Fibroblast of skin of right biceps (primary cell): ENCODE measurements at places on chromosomes 1 and 21.

DNA sequence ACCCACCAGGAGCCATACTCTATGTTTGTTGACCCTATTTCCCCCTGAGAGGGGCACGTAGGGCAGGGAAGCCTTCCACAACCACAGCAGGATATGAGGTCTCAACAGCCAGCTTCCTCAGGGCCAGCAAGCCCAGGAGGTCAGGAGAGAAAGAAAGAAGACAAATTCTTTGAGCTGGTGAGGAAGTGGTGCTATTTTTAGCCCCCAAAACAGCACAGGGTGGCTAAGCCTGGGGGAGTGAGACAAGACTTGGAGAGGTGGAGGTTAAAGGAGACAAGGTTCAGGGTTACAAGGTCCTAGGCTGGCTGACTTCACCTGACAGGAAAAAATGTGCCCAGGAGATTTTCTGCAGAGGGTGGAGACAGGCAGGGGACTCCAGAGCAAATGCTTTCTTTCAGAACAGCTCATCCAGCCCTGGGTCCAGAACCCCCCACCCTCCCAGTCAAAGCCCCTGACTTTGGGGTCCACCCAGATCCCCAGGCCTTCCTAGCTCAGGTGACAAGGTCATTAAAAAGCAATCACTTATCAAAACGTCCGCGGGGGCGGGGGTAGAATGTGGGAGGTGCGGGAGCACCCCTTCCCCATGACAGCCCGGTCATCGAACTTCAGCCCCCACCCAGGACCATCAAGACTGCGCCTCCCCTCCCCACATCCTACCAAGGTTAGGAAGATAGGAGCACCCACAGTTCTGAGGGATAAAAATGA lies 1.3 kb downstream of the SV2A start:
- peak; percentile 9 for DNase-seq

DNA sequence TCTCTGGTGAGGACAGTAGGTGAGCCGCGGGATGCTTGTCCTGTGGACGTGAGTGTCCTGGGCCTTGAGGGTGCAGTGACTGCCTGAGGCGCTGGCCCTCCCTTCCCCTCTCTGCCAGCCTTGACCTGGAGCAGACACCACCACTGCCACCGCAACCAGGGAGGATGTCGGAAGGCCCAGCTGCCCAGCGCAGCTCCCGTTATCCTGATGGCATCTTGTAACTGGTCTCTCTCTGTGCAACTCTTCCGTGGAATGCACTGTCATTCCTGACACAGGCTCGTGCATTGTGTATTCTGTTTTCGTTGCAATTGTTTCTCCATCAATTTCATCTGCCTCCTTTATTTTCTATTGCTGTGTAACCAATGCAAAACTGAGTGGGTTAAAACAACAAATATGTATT lies 118.2 kb downstream of the PCBP3 start:
- no peak for DNase-seq

DNA sequence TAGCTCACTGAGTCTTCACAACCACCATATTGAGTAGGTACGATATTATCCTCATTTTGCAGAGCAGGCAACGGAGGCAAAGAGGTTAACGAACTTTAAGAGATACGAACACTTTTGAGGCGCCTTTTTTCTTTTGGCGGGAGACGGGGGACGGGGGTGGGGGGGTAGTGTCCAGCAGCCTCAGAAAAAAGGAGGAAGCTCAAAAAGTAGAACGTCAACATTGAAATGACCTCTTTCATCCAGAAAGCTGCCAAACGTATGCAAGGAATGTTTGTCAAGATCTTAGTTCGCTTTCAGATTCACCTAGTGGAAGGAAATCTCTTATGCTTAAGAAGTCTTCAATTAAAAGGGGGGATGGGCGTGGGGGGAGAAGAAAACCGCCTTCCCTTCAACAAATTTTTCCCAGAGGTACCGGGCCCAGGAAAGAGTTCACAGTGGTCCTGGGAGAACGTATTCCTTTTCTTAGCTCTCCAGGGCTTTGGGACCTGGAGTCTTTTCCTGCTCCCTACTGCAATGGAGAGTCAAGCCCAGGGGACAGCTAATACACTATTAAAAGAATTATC lies 1.1 kb upstream of the PCAT6 start:
- DNase-seq = no peak

DNA sequence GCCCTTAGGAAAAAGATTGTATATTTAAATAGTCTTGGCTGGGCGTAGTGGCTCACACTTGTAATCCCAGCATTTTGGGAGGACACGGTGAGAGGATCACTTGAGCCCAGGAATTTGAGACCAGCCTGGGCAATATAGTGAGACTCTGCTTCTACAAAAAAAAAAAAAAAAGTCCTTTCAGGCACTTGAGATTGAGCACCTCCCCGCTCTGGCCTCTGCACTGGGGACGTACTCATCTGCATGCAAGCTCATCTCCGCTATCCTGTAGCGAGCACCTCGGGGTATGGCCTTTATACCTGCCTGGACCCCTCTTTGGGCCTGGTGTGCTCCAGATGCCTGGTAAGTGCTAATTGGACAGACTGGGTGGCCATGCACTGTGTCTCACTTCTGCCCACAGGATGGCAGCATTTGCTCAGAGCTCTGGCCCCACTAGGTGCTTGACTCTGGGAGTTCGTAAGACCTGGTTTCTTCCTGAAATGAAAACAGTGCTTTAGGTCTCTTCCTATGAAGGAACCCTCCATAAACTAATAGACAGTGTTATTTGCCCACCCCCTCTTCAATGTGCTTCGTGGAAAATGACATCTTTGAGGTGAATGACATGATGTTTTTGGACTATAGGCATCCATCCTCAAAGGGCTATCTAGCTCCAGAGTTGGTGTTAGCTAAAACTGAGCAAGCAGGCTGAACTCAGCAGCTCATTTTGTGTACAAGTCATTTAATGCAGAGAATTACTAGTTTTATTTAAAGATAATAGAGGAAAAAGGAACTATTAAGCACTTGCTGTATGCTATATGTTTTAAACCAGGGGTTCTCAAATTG lies 61.7 kb upstream of the ADAR start:
- peak; percentile 56 for DNase-seq

- DNase-seq = peak; percentile 46
These were observed 805 bp downstream of the NRIP1 start for GRCh38 chr21:15063814-15064575.

GRCh38 chr21:36707763-36708285 lies 8.9 kb downstream of the SIM2 start:
- no peak for DNase-seq

DNA sequence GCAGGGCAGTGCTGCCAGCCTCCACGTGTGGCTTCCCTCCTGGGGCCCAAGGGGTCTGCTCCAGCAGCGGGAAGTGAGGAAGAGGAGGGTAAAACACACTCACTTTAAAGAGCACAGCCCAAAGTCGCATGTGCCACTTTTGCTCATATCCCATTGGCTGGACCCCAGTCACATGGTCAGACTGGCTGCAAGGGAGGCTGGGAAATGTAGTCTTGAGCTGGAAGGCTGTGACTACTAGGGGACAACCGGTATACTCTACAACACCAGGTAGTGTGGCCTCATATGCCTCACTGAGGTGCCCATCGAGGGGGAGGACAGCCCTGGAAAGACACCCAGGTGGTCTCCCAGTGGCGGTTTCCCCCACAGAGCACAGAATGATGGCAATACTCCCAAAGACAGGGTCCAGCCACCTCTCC lies 45.2 kb downstream of the CAMK2N1 start:
- peak; percentile 48 for DNase-seq

DNA sequence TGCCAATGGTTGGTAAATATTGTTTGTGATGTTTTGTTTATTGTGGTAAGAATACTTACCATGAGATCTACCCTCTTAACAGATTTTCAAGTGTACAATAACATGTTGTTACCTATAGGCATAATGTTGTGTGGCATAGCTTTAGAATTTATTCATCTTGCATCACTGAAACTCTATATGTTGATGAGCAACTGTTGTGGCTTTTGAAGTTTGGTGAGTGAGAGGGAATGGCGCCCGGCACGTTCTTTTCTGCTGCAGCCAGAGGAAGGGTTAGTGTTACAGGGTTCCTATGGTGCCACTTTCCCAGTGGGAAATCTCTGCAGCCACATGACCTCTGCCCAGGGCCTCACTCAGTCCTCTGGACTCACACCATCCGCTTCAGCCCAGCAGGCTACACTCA lies 342.5 kb upstream of the ADGRL2 start:
- DNase-seq = no peak
